Nephron progenitor cell (in vitro differentiated cells): ENCODE measurements at places on chromosomes 4 and X.

DNA sequence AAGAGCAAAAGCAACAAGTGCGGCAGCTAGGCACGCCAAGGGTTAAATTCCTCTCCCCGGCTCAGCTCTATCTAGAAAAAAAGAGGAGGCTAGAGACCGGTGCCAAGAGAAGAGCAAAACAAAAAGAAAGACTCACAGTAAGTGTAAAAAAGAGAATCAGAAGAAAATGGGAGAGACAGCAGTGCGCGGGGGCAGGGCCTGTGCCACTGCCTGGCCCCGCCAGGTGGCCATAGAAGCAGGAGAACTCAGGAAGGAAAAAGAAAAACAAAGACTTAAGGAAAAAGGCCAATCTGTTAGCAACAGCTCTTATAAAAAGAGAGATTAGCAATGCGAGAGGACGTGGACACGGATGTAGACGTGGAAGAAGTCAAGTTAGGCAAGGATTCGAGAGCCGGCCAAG lies 3.2 kb downstream of the ACOX3 start:
- DNase-seq = no peak

DNA sequence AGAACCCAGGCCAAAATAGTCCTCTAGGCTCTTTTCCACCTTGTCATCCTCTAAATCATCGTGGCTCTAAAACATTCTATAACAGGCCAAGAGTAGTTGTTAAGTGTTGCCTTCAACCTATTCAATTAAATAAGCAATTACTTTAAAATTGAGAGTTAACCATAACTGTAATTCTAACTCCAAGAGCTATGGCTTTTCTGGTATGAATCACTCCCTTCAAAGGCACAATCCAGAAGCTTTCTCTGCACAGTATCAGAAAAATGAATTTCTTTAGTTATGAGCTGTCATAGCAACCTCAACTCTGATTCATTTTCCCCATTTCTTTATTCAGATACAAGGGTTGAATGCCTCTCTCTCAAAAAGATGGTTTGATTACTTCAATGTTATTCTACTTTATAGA lies 21.7 kb downstream of the INPP4B start:
- no peak for DNase-seq

DNA sequence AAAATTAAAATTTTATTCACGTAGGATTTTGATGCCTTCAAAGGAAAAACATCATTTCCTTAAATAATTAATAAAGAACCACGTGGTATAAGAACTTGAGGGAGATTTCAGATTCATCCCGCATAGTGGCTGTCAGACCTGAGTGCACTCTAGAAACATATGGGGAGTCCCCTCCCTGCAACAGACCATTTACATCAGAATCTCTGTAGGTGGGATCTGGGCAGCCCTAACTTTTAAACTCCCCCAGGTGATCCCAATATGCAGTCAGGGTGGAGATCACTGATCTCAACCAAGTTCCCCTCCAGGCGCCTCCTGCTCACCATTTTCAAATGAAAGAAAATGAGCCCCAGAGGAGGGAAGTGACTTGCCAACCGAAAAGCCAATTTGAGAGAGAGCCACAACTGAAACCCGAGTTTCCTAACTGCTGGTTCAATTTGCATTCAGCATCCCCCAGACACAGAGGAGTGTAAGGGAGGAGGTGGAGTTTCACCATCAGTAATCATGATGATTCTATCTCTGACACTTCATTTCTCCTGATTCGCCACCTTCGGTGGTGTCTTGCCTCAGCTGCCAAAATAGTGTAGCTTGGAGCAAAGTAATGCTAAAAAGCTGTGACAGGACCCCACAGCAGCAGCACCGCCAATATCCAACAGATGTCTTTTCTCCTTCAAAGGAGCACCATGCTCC lies 11.4 kb downstream of the RNF150 start:
- no peak for DNase-seq

GRCh38 chr4:57119054-57119651 lies 9.0 kb upstream of the IGFBP7 start:
- DNase-seq = no peak

DNA sequence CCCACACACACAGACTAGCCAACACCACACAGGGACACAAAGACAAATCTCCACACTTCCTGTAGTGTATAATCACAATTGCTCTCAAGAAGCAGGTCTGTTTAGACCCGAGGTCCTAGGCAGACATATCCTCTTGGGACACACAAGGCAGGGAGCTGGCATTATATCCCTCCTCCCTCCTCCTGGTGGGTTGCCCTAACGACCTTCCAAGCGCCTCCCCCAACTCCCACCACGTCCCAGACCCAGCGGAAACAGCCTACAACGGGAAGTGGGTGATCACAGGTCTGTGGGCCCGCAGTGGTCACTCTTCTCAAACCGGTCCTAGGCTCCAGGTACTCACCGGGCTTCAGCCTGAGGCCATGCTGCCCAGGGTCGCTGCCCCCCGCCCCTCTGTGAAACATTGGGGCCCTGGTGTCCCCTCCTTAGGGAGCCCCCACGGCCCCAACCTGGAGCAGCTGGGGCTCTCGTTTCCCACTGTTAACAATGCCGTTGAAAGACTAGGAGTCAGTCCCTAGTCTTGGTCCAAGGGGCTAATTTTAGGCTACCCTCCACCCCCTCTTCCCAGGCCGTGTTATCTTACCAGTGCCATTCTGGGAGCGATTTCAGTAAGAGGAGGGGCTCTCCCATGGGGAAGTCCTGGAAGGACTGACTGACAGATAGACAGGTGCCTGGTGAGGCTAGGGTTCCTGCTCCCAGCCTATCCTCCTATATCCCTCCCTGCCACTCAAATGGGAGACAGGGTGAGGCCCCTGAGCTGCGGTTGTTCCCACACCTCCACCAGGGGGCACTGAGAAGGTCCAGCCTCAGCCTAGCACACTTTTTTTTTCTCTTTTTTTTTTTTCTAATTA lies at the start of gene ASB12:
Gene ASB12, minus strand, starts transcription at position 485 of the 848 bp plus-strand sequence. CDS start 4,957 bp downstream, outside the sequence.
- no peak for DNase-seq

DNA sequence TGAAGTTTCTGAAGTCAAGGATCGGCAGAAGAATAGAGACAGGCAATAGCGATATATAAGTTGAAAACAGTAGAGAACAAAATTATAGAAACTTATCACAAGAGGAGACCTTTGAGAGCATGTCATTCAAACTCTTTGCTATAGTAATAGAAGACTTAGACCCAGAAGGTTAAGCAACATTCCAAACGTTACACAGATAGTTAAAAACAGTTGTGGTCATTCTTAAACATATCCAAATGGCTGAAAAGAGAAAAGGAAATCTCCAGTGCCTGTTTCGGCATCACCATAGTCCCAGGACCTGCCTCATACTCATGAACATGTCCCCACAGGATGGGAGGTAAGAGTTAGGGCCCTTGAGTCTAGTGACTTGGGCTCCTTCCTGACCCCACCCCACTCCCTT lies 258.1 kb upstream of the NOCT start:
- DNase-seq = no peak

DNA sequence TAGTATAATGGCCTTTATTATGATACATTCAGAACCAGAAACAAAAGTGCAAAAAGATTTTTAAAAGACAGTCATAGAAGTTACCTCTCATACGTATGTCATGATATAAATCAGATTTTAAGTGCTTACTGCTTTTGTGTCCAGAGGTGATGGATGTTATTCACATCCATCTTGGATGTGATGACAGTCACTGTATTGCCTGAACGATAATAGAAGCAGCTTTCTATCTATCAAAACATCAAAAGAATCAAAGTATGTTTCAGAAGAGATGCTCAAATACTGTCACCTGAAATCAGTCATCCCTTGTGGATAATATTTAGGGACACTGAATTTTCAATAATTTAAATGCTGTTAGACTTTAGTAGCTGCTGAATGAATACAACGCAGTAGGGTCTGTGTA lies 26.8 kb upstream of the IL21 start:
- no peak for DNase-seq
